ENCODE measurements at places on chromosomes 13 and 19.
A peak's percentile ranks its signal among the peaks of the same experiment; 100 is the strongest.

DNA sequence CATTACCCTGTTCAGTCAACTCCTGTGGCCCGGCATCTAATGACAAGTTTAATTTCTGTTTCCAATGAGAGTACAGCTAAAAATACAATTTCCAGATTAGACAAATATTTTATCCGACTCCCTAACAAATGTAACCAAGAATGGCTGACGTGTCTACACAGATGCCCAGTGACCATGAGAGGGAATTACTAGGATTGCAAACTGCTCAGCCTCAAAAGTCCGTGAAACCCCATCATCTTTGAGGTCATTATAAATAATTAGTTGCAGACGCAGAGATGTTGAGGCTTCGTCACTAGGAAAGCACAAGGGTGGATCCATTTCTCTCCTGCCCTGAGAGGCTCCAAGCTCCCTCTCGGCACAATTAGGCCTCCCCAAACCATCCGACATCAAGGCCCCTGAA lies 104.1 kb upstream of the ZNF507 start:
- no peak for DNase-seq

GRCh38 chr19:47661611-47662010 lies 51.6 kb upstream of the EHD2 start:
- peak; percentile 40 for DNase-seq

DNA sequence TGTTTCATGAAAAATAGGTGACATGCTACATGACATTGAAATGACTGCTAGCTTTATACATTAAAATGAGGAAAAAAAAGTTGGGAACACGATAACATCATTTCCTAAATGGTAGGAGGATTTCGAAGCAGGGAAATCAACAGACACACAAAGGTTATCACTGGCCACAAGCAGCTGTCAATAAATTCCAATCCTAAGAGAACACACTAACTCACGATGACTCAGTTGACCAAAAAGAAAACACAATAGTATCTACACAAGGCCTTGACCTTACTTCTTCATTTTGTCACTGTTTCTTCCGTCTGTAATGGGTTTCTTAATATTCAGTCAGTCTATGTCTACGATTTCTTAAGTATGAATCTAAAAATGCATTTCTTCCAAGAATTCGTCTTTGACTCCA lies 36.5 kb downstream of the STARD13 start:
- peak; percentile 69 for DNase-seq

GRCh38 chr13:42328672-42329071 lies 56.7 kb downstream of the AKAP11 start:
- DNase-seq = no peak

DNA sequence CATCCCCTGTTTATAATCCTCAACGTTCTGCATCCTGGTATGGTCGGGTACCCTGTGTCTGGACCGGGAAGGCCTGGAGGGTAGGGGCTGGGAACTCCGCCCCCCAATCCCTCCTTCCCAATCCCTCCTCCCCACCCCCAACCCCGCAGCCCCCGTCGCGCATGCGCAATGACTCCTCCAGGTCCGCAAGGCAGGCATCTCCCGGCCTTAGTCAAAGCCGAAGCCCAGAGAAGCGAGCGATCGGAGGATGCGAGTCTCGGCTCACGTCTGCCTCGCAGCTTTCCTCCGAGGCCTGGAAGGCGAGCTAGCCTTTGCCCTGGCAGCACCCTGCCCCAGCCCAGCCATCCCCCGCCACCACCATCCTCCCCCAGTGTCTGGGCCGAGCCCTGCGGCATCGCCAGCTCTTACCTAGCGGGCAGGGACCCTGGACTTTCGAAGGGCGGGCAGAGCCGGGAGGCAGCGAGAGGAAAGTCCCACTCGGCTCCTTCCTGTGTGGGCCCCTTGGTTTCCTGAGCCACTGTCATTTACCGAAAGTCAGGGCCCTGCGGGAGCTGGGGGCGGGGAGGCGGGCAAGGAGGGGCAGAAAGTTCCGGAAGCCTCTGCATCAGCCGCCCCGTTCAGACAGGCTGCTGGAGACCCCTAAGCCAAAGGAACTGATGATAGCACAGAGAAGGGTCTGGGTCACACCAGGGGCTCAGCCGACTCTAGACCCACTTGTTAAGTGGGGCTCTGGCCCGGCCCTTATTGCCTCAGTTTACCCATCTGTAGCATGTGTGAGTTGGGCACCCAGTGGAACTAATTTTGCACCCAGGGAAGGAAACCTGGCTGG lies at the start of gene JAK3:
JAK3 (minus strand) TSS at position 445 of the 829 bp plus-strand sequence. CDS start 3,565 bp downstream, outside the sequence.
- DNase-seq = peak; percentile 83

DNA sequence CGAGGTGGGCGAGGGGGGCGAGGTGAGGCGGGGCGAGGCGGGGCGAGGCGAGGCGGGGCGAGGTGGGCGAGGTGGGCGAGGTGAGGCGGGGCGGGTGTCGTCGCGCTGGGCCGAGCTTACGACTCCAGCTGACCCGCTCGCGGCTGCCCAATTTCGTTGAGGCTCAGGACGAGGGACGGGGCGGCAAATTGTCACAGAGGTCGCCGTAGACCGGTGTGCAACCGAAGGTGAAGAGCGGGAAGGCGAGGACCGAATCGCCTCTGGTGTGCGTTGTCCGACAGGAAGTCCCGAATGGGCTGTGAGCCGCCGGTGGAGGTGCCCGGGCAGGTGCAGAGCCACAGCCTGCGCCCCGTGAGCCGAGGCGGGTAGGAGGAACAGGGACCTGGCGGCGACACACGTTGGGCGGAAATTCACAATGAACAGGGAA lies at the start of gene LACC1:
LACC1 (plus strand) TSS at position 150 of the 427 bp plus-strand sequence. CDS start 1,082 bp downstream, outside the sequence.
- no peak for DNase-seq

All from fibroblast of skin of right biceps (primary cell).